Stimulated activated CD8-positive, alpha-beta memory T cell treated with anti-CD3 and anti-CD28 coated beads, Interleukin-4, amount 100 ng/mL, for 1 hour (primary cell): ENCODE measurements at places on chromosomes 2 and 18.

DNA sequence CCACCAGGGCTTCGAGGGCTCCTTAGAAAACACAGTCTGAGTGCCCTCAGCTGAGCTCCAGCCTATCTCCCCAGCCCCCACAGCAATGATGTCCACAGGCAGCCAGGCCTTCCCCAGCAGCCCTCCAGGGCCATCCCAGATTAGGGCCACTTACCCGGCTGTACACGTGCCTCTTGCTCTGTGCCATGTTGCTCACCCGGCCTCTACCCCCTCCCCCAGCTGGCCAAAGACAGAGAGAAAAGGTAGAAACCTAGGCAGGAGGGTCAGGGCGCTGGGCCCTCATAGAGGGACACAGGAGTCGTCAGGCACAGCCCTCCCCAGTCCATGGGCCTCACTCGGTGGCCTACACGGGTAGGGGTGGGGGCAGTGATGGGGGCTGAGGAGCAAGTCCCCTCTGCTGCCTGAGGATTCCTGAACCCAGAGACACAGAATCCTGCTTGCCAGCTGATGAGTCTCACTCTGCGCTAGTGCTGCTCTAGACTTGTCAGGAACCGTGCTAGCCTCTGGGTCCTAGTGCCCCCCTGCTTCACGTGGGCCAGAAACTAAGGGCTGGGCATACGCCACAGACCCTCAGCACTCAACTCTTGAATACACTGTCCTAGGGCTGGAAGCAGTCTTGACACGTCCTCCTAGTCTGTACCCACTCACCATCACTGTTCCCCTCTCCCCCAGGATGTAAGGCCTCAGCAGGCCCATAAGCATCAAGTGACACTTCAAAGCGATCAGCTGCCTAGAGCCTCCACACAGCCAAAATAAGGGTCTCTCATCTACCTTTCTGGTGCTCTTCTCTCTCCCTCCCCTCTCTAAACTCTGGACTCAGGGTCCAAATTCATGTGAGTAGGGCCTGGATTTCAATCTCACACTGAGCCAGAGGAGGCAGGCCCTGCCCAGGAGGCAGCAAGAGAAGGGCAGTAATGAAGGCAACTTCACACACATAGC is at the start of gene DCTN1:
DCTN1 (minus strand) TSS at position 461 of the 939 bp plus-strand sequence; CDS start at position 187, 274 bp downstream.
- no peak for DNase-seq

GRCh38 chr2:127598711-127599110 is 47.2 kb upstream of the GPR17 start:
- DNase-seq, result no peak

DNA sequence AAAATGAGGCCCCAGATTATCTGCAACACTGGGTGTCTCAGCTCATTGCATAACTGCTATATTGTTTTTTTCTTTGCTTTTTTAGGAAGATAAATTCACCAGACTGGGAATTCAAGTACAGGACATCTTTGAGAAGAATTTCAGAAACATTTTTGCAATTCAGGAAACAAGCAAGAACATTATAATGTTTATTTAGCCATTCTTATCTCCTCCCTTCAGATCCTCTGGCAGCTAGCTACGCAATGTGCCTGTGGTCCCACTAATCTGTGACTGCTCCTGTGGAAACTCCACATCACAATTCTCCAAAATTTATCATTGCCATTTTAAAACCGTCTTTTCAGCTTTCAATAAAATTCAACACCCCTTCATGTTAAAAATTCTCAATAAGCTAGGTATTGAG is 126.8 kb downstream of the SP100 start:
- no peak for DNase-seq

- no peak for DNase-seq
Observed at GRCh38 chr18:78686976-78687685, 292.5 kb upstream of the SALL3 start.

DNA sequence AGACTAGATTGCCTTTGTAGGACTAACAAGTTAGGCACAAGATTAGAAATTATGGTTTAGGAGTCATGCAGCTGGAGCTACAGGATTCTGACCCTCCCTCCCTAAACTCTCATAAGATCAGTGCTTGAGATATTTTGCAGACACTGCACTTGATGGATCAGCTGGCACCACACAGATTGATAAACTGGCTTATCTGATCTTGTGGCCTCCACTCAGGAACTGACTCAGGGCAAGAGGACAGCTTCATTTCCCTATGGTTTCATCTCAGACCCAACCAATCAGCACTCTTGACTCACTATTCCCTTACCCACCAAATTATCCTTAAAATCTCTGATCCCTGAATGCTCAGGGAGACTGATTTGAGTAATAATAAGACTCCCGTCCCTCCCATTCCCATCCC is 152.3 kb downstream of the DIS3L2 start:
- no peak for DNase-seq

- DNase-seq, result no peak
Observed at GRCh38 chr2:240329778-240330177, 105.7 kb upstream of the GPC1 start.

GRCh38 chr2:144683107-144683753 is 163.3 kb upstream of the ZEB2 start:
- DNase-seq, result no peak

- DNase-seq, result no peak
Observed at GRCh38 chr2:45497355-45497754, 113.7 kb downstream of the SRBD1 start.

- no peak for DNase-seq
Observed at GRCh38 chr2:147479358-147479757, 365.5 kb upstream of the ACVR2A start.

- DNase-seq, result no peak
Observed at GRCh38 chr2:8587920-8588830, 93.7 kb upstream of the ID2 start.

GRCh38 chr2:53768242-53768542 is 588 bp downstream of the CHAC2 start:
- no peak for DNase-seq

DNA sequence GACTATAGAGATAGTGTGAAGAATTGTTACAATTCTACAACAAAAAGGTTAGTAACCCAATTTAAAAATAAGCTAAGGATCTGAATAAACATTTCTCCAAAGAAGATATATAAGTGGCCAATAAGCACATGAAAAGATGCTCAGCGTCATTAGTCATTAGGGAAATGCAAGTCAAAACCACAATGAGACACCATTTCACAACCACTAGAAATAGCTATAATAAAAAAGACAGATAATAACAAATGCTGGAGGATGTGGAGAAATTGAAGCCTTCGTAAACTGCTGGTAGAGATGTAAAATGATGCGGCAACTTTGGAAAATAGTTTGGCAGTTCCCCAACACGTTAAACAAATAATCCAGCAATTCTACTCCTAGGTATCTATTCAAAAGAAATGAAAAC is 366.5 kb upstream of the POU3F3 start:
- DNase-seq, result no peak

GRCh38 chr2:224072541-224073188 is 33.6 kb upstream of the SERPINE2 start:
- no peak for DNase-seq

DNA sequence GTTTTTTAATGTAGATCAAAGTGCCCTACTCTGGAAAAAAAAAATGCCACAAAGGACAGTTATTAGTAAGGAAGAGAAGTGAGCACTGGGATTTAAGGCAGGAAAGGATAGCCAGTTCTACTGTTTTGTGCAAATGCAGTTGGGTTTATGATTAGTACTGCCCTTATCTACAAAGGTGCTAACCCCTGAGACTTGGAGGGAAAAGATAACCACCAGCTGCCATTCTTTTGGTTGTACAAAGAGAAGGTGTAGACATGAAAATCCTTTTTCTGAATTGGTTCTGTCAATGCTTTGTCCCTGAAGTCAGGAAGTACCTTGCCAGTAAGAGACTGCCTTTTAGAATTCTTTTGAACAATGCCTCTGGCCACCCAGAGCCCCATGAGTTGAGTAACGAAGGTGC is 11.3 kb downstream of the APLF start:
- DNase-seq, result no peak
